Astrocyte of the hippocampus (primary cell): ENCODE measurements at places on chromosomes 7 and 10.

- peak; percentile 79 for DNase-seq
Measured at GRCh38 chr10:117342641-117343040, 32.6 kb downstream of the PDZD8 start.

DNA sequence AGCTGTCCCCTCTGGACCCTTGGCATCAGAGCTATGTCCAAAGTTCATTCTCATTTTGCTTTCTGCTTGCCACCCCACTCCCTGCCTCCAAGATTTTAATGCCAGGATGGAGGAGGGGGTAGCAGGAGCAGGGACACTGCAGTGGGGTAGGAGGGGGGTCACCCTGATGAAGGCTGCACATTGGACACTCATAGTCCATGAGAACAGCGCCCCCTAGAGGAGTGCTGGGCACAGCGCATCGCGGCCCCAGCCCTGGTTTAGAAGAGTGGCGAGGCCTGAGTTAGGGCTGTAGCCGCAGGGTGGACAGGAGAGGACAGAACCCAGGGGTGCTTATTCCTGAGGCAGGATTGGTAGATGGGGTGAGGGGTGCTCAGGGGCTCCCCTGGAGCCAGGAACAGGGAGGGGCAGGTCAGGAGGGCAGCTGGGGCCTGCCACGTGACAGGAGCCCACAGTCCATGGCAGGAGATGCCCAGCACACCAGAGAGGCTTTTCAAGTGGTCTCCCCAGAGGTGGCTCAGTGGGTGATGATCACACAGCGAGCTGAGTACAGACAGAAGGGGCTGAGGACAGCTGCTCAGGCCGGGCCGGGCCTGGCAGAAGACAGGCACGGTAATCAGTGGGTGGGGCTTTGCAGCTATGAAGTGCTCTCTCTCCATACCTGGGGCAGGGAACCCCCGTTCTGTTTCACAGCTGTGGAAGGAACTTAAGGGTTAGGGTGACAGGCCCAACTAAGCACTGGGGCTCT is 71.4 kb downstream of the NEURL1 start:
- DNase-seq, result no peak

DNA sequence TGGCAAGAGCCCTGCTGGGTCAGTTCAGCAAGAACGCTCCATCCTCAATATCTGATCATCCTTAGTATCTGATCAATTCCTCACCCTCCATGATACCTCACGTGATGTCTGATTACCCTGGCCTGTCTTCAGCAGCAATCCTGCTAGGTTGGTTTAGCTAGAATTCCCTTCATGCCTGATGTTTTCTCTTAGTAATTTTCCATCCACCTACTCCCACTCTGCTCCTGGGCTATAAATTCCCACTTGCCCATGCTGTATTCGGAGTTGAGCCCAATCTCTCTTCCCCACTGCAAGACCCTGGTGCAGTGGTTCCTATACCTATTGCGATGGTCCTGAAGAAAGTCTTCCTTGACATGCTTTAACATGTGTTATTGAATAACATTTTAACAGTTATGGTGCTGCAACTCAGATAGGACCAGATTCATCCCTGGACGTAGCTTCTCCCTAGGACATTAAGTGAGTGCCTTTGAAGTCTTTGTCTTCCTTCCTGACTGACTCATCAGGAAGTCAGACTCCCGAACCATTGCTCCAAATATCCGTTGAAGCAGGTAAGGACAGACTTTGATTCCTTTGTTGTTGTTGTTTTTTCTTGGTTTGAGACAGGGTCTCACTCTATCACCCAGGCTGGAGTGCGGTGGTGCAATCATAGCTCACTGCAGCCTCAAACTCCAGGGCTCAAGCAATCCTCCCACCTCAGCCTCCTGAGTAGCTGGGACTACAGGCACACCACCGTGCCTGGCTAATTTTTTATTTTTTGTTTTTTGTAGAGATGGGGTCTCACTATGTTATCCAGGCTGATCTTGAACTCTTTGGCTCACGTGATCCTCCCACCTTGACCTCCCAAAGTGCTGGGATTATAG is 29.4 kb upstream of the CLDN3 start:
- DNase-seq, result no peak

- DNase-seq, result no peak
Measured at GRCh38 chr7:101861218-101861775, 43.9 kb downstream of the CUX1 start.

DNA sequence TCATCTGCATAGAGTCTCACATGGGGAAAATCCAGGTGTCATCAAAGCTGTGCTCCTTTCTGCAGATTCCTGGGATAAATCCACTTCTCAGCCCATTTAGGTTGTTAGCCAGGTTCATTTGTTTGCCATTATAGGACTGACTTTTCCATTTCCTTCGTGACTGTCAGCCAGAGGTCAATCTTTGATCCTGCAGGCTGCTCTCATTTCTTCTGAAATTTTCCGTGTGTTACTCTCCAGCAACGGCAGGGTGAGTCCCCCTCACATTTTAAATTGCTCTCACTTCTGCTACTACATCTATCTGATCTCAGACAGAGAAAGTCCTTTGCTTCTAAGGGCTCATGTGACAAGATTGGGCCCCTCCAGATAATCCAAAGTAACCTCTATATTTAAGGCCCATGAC is 150.7 kb upstream of the BET1 start:
- DNase-seq, result no peak

DNA sequence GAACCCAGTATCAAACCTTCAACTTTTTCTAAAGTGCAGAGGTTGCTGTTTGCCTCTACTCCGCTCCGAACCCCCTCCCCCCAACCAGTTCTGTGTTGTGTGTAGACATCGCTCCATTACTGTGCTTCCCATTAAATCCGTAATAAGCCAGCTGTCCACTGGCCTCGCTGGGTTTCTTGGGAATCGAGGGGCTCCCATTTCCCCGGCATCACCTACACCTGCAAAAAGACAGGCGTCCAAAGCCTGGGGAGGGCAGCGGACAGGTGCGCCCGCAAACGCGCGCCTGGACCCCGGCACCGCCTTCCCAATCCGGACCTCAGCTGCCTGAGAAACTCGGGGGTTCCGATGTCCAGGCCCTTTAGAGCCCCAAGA is 631 bp downstream of the RTKN2 start:
- no peak for DNase-seq

DNA sequence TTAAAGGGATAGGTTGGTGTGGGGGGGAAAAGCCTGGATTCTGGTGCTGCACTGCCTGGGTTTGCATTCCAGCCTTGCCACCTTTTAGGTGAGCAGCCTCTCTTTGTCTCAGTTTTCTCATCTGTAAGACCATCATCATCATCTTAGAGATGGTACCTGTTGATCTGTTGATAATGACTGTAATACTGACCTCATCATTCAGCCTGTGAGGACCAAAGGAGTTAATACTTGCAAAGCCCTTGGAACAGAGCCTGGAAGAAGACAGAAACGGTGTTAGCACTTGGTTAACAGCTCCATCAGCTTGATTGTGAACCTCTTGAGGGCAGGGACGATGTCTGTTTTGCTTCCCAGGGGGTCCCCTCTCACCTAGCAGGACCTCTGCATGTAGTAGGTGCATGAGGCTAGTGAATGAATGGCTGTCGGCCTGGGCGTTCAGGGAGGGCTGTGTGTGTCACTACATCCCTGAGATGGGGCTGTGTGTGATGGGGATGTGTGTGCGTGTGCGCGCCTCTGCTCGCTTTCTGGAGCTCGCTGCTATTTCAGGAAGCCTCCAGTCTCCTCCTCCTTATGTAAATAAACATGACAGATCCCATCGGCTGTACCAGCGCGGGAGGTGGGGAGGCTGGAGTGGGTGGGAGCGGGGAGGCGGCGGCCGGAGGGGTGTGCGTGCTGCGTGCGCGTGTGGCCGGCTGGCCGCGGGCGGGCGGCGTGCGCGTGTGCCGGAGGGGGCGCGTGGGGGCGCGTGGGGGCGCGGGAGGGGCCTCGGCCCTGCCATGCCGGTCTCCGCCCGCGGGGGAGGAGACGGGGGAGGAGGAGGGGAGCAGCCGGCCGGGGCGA is 61.2 kb downstream of the NEURL1 start:
- peak; percentile 51 for DNase-seq
